ENCODE measurements at places on chromosomes 6 and 20.

- DNase-seq = no peak
Measured at GRCh38 chr20:3819411-3820047, 818 bp upstream of the AP5S1 start.

GRCh38 chr20:7410150-7410549, 530.1 kb downstream of the HAO1 start:
- no peak for DNase-seq

GRCh38 chr20:40519918-40520317, 169.1 kb downstream of the MAFB start:
- no peak for DNase-seq

DNA sequence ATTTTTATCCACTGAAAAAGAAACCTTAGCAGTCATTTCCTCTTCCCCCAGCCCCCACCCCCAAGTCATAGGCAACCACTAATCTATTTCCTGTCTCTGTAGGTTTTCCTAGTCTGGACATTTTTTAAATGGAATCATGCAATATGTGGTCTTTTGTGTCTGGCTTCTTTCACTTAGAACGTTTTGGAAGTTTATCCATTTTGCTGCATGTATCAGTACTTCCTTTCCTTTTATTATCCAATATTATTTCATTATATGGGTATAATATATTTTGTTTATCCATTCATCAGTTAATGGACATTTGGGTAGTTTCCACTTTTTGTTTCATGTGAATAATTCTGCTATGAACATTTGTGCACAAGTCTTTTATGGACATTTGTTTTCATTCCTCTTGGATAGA, 99.3 kb upstream of the BMP5 start:
- no peak for DNase-seq

DNA sequence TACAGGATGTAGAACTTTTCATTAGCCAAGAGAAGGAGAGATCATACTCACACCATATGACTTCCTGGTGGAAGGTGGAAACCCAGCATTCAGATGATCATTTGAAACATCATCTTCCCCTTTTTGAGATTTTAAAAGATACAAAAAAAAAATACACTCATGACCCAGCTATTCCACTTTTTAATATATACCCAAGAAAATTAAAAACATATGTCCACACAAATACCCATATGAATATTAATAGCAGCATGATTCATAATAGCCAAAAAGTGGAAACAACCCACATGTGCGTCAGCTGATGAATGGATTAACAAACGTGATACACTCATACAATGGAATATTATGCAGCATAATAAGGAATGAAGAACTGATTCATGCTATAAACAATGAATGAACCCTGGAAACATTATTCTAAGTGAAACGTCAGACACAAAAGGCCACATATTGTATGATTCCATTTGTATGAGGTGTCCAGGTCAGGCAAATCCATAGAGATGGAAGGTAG, 130.0 kb upstream of the SGK1 start:
- no peak for DNase-seq

DNA sequence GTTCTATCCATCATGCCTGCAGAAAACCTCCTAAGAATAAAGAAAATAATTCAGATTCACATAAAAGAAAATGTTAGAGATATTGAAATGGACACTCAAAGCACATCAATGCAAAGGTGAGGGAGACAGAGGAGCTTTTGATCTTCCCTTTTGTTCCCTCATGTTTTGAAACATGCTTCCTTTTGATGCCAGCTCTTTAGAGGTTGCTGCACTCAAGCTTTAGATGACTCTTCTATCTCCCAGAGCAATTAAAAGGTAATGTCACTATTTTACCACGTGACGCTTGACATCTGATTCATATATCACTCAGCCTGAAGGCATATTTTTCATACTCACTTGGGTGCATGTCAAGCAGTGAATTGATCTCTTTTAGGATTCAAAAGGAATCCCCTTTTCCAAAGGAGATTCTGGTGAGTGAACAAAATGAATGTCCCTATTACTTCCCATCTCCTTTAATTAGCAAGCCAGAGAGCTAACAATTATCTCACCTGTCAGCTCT, 1026.7 kb downstream of the KIF16B start:
- no peak for DNase-seq

DNA sequence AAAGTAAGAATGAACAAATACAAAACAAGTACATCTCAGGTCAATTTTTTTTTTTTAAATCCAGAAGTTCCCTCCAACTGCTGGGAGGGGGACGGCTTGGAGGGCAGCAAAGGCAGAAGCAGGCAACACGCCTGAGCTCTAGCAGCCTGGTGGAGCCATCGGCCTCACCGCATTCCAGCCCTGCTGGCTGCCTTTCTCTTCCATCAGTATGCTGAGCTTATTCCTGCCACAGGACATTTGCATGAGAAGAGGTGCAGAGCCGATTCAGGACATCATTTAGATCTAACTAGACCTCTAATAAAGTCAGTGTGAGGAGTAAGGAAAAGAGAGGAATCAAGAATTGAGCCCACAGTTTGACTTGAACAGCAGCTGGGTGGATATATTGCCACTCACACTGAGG, 318.8 kb downstream of the ZFAND3 start:
- no peak for DNase-seq

GRCh38 chr6:17334265-17334664, 53.1 kb downstream of the RBM24 start:
- no peak for DNase-seq

DNA sequence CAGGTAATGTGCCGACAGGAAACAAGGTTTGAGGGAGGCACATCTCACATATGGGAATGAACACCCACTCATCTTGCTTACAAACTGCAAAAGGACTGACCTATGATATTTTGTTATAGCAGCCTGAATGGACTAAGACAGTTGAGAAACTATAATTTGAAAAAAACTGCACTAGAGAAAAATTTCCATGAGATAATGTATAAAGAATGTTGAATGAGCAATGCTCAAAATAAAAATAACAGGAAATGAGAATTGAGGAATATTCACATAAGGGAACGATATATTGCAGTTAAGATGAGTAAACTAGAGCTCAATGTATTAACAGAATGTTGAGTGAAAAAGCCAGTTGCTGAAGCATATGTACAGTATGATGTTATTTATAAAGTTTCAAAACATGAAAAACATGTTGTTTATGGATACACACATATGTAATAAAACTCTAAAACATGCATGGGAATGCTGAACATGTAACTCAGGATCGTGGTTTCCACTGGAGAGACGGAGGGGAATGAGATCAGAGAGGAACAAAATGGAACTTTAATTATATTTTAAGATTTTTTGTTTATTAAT, 6.3 kb upstream of the TBC1D22B start:
- no peak for DNase-seq

DNA sequence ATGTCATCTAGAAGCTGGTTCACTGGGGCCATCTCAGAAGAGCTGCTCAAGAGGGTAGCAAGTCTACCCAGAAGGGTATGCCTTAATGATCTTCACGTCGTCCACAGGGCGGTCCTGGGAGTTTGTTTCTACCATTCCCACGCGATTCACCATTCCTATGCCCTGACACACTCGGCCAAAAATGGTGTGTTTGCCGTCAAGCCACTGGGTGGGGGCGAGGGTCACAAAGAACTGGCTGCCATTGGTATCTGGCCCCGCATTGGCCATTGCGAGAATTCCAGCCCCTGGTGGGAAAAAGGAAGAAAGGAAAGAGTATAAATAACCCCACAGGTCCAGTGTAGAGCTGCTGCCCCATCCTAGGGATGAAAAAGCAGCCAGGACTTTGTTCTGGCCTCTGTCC, 16.5 kb upstream of the CPNE5 start:
- DNase-seq = no peak

GRCh38 chr6:157604816-157605215, 218.2 kb upstream of the SNX9 start:
- no peak for DNase-seq

GRCh38 chr6:11370191-11371018, 137.9 kb upstream of the NEDD9 start:
- DNase-seq = no peak

DNA sequence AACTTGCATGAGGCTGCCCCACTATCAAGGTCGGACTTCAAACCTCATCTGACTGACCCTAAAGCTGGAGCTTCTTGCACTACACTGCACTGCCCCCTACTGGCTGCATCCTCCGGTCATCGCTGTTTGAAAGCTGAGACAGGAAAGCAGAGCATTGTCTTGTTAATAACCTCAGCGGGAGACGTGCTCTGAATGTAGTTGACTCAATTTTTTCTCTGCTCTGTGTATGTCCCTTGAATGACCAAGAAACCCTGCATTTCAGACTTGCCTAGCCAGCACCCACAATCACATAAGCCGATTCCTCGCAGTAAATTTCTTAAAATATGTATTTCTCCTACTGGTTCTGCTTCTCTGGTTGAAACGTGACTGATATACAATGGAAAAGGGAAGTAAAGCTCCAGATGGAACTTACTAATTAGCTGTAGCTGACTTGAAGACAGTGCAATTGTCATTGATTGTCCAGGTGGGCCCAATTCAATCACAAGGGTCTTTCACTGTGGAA, 27.8 kb downstream of the TCF21 start:
- peak; percentile 63 for DNase-seq
